Brain (organoid and tissue), 16 donors: ENCODE measurements at places on chromosomes 2 and 18. TPM values are rescaled to one million over a fixed set of nuclear protein-coding genes. Genes with fewer than 3 reads are reported as not detected.

DNA sequence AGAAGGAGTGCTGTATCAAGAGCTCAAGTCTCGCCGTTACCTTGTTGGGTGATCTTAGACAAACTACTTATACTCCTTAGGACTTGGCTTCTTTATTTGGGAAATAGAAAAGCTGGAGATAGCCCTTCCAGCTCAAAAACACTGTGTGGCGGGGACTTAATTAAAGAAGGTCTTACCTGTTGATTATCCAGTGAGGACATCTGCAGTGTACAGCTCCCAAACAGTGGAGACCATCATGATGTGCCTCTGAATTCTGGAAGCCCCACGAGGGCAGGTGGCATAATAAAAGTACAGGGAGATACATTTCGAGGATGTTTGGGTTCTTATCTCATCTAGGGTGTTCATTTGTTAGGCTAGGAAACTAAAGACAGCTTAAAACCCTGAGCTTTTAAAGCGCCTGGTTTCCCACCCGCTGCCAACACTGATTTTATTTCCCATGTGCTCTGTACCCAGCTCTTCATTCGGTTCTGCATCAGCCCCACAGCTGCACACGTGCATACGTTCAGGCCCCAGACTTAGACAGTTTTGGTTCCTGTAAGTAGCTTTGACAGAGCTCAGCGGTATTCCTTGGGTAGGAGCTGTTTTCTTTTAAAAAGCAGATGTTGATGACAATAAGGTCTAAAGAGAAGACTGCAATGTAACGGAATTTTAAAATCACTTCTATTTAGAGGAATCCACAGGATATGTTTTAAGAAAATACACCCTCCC is 80.5 kb upstream of the SIX2 start:
- DNase-seq, result no peak

The TBR1 gene
- polyA plus RNA-seq, result 9.4 TPM

DNA sequence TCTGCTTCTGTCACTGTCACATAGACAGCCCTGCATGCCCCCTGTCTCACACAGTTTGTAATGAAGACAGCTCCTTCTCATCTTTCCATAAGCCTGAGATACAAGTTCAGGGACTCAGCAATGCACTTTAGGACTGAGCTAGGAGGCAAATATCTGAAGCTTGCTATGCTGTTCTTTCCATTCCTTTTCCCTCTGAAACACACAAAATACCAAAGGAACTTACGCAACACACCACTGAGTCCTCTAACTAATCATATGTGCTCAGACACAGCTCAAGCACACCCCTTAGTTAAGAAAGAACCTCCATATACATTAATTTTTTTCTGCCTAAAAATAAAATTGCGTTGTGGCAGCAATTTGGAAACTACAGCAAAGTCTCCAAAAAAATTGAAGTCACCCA is 17.9 kb downstream of the SERPINB8 start:
- no peak for DNase-seq

GRCh38 chr18:74994502-74995418 is 214.2 kb downstream of the PTGR3 start:
- no peak for DNase-seq

The PTPRN gene
- polyA plus RNA-seq, result 145 TPM

GRCh38 chr2:138689705-138690104 is 90.5 kb downstream of the NXPH2 start:
- no peak for DNase-seq
